ENCODE measurements at places on chromosomes 2 and 18.

GRCh38 chr2:194494401-194494800 is 1162.6 kb upstream of the SLC39A10 start:
- DNase-seq = no peak

GRCh38 chr2:183105402-183106134 is 18.7 kb upstream of the NUP35 start:
- DNase-seq = no peak

DNA sequence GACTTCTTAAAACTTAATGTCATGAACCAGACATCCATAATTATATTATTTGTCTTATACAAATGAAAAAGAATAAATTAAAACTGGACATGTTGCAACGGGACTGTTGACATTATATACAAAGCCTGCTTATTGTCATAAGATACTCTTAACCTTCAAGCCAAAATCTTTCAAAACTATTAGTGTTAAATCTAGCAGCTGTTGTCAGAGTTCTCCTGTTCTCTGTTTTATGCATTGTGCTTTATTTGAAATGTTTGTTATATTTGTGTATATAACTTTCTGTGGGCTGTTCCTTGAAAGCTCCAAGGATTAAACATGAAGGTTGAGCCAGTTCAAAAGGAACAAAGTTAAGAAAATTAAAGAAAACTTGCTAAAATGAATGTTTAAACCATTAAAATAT is 335.5 kb upstream of the NT5C1B start:
- no peak for DNase-seq

GRCh38 chr2:18924386-18924785 is 335.0 kb upstream of the NT5C1B start:
- no peak for DNase-seq

DNA sequence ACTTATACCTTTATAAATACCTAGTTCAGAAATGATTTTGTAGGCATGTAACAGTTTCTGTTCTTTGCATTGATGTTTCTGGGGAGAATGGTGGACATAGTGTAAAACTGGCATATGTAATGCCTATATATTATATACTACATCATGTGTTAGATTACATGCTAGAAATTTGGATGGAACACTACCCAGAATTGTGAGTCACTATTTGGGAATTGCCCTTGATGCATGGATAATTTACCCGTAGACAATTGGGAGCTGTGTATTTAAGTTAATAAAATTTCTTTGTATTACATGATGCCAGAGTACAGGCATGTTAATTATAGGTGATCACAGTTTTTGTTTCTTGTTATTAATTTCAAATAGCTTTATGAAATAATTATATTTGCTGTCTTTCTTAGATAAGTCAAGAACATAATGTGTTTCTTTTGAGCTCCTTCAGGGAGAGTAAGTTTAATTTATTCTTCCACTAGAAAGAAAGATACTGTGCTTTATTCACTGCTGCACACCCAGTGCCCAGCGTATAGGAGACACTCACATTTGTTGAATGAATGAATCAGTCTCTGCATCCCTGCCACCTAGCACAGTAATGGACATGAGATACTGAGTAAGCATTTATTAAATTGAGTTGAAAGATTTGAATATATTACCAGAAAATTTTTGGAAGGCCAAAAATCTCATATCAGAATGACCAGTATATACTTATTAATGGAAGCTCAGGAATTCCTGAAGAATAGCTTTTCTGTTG is 16.9 kb downstream of the ACSL3 start:
- DNase-seq = no peak

DNA sequence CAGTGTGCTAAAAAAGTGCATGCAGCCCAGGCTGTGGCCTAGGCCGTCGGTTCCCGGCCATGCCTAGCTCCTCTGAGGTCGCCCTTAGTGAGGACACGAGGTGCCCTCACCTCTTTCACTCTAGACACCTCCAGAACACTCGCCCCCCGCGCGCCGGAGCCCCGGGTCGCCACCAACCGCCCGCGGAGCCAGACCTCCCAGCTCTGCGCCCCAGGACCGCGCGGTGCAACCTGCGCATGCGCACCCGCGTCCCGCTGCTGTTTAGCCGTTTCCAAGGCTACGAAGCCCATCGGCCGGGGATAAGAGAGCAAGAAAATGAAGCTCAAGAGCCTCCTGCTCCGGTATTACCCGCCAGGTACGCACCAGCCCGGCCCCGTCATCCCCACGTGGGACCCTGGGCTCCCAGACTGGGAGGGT is at the start of gene DAW1:
TSS of gene DAW1 (plus strand) at position 257 of the 417 bp plus-strand sequence. CDS start at position 316, 59 bp downstream.
- no peak for DNase-seq

GRCh38 chr2:236119003-236119402 is 49.2 kb downstream of the GBX2 start:
- no peak for DNase-seq

GRCh38 chr2:190184460-190184859 is 121.9 kb upstream of the MSTN start:
- DNase-seq = no peak

DNA sequence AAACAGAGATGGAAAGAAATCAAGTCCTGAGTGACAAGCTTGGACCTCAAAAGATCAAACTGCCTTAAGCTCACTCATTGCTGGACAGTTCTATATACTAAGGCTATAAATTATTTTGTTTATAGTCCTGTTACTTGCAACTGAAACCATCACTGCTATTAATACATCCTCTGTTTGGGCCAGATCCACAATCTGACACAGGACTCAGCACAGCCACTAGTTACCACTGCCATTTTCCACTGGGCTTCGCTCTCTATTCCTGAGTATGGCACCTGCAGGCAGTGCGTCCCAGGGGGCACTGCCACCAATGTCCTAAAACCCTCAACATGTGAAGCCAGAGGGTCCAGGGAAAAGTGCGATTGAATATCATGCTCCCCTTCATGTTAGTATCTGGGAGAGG is 52.3 kb downstream of the CYP26B1 start:
- no peak for DNase-seq

- DNase-seq = no peak
Measured at GRCh38 chr2:96888072-96889011, 18.5 kb upstream of the SEMA4C start.

DNA sequence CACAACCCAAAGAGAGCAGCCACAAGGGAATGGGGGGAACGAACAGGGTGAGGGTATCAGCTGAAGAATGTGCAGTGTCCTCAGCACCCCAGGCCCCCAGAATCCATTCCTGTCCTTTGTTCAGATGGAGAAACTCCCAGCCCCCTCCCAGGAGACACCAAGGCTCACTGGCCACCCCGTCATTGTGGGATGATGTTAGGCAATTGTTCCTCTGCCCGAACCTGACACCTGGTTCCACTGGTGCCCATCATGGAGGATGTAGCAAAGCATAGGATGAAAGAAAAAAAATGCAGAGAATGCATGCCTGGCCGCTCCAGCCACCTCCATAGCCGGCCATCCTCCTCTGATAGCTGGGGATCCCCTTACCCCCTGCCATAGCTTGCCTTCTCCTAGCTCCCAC is 197.3 kb upstream of the TWIST2 start:
- DNase-seq = peak; percentile 47

GRCh38 chr2:37623406-37623805 is 48.0 kb downstream of the CDC42EP3 start:
- DNase-seq = no peak

DNA sequence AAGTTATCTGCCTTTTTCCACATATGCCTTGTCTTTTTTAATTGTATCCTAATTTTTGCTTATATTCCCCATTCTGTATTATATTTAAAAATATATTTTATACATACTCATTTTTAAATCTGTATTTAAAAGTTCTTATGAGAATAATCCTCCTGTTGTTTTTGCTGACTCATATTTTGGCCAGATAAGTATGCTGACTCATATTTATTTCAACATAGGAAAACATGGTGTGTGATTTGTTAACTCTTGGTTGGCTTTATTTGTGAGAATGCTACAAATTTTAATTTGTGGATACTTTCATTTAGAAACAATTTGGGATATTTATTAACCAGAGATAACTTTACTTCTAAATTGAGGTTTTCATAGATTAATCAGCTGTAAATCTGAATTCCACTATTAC is 587.7 kb downstream of the CPS1 start:
- DNase-seq = no peak

DNA sequence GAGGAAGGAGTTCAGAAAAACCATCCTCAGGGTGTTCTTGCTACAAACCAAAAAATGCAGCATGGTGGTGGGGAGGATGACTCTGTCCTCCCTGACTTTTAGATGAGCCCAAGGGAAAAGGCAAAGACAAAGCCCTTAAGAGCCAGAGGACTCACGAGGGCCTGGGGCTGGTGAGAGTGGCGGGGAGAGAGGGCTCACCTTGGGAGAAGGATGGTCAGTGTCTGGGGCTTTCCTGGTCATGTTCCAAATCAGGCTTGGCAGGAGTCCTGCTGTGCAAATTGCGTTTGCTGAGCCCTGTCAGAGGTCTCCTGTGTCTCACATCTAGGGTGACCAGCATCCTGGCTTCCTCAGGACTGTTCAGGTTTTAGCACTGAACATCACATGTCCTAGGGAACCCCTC is 4.7 kb downstream of the UGT1A1 start:
- no peak for DNase-seq

DNA sequence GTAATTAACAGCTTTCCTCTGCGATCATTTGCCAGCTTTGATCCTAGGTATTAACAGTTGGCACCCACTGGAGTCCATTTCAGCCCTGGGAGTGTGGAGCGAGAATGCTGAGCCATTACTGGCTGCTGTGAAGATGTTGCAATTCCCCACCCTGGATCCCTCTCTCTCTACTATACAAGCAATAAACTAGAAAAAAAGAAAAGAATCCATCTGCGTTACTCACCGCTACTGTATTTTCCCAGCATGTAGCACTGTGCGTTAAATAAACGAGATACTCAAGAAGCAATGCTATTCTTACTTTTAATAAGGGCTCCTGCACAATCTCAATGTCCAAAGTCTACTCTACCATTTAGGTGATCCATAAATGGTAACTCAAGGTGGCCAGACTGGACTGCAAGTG is 8.5 kb downstream of the RTTN start:
- no peak for DNase-seq

DNA sequence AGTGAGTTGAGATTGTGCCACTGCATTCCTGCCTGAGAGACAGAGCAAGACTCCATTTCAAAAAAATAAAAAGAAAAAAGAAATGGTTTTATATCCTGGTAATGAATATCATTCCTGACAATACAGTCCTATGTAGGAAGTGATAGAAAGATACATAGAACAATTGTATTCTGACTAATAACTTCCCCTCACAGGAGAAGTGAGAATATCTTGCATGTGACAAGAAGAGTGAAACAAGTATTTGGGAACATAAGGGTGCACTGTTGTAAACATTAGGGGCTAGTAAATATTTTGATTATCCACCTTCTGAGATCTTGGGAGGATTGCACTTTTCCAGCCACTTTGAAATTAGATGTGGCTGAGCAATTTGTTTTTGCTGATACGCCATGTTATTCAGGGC is 40.7 kb downstream of the KLHL14 start:
- DNase-seq = no peak

GRCh38 chr2:137000811-137001210 is 235.5 kb downstream of the THSD7B start:
- no peak for DNase-seq

DNA sequence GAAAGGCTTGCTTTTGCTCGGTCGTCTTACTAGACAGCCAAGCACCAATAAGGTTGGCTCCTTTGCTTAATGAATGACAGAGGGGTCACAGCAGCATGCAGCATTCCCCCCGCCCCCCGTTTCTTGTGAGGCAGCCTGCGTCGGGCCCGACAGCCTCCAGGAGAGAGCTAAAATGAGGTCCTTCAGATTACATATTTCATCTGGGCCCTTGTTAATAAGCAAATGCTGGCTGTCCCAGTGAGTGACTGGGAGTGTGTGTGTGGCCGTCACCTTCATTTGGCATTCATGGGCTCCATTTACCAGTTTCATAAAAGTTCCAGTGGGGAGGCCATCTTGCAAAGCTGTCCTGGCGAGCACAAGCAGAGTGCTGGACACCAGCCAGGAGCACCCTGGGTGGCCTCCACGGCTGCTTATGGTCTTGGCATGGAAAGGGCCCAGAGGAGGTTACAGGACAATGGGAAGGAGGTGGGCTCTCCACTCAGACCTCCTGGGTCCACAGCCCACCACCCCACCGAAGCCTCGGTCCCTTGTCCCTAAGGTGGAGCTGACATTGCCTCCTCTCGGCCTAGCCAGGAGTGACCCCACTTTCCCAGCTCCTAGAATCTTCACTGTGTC is 37.2 kb downstream of the ODC1 start:
- no peak for DNase-seq

- DNase-seq = no peak
Measured at GRCh38 chr2:107529146-107529545, 297.5 kb upstream of the RGPD4 start.

GRCh38 chr2:219614076-219614860 is 13.2 kb upstream of the SLC4A3 start:
- no peak for DNase-seq

- no peak for DNase-seq
Measured at GRCh38 chr18:71666481-71666880, 877.7 kb downstream of the CBLN2 start.

- no peak for DNase-seq
Measured at GRCh38 chr18:47543080-47543479, 291.6 kb upstream of the SKOR2 start.

GRCh38 chr2:195575016-195575415 is 82.0 kb upstream of the SLC39A10 start:
- no peak for DNase-seq

- DNase-seq = no peak
Measured at GRCh38 chr18:43934322-43934721, 657.0 kb upstream of the SYT4 start.

- no peak for DNase-seq
Measured at GRCh38 chr2:6652251-6652650, 213.5 kb downstream of the CMPK2 start.

DNA sequence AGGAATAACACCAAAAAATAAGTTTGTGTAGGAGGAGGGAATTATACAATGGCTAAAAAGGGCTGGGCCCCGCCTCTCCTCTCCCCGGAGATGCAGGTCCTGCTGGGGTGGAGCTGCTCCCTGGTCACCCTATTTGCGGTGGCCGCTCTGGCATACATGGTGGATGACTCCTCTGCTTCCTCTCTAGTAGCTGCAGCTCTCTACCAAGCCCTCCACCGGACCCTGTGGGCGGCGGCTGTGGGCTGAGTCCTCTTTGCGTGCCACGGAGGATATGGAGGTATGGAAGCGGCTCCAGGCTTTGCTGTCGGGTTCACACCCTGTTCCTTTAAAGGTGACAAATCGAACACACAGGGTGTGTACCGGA is 77.1 kb upstream of the SEC11C start:
- no peak for DNase-seq

GRCh38 chr2:218130377-218130776 is 4.5 kb downstream of the CXCR2 start:
- no peak for DNase-seq

Measured in vagina (tissue), 2 donors.